Tongue (tissue), 3 donors: ENCODE measurements at places on chromosomes 5 and 9. TPM values are rescaled to one million over a fixed set of nuclear protein-coding genes. Genes with fewer than 3 reads are reported as not detected.

Gene FUT7
- total RNA-seq, result 0.10 TPM

Gene ARL14EPL
- not detected for total RNA-seq

Gene PAM
- 179 TPM for total RNA-seq

Gene MARCHF6
- 133 TPM for total RNA-seq

Gene NANS
- 40.3 TPM for total RNA-seq

Gene MSMP
- not detected for total RNA-seq

Gene NUTM2F
- total RNA-seq, result not detected

Gene LARP1
- total RNA-seq, result 70.7 TPM

Gene SETD9
- total RNA-seq, result 4.8 TPM

Gene FOXI1
- total RNA-seq, result not detected

Gene ADAMTS19
- total RNA-seq, result 49.9 TPM

Gene PHF2
- total RNA-seq, result 36.2 TPM

Gene LHX6
- total RNA-seq, result 5.4 TPM

Gene ACOT12
- not detected for total RNA-seq

Gene NMUR2
- total RNA-seq, result not detected

Gene GPX3
- total RNA-seq, result 160 TPM

Gene CCNI2
- total RNA-seq, result not detected

Gene ASPN
- total RNA-seq, result 419 TPM

Gene RGS3
- total RNA-seq, result 59.9 TPM

Gene WDR31
- 3.7 TPM for total RNA-seq

Gene LRRC19
- total RNA-seq, result not detected

Gene LRRC70
- total RNA-seq, result 10.4 TPM

Gene MYORG
- 25.2 TPM for total RNA-seq

Gene PCDHA9
- 0.10 TPM for total RNA-seq

Gene RAD50
- 48.8 TPM for total RNA-seq

Gene MEGF10
- 59.6 TPM for total RNA-seq

Gene MARCOL
- total RNA-seq, result not detected

Gene BARX1
- 15.2 TPM for total RNA-seq

Gene RAB3C
- total RNA-seq, result 0.21 TPM

Gene ZNF367
- total RNA-seq, result 15.1 TPM

Gene SLC6A3
- total RNA-seq, result 0.10 TPM

Gene C1QTNF2
- total RNA-seq, result 27.8 TPM

Gene FSTL4
- 0.51 TPM for total RNA-seq

Gene INSL4
- total RNA-seq, result not detected

Gene LRRC26
- total RNA-seq, result 18.9 TPM

Gene IFNE
- not detected for total RNA-seq

Gene LOX
- total RNA-seq, result 46.0 TPM

Gene PCDHGA12
- total RNA-seq, result 5.1 TPM

Gene MROH2B
- total RNA-seq, result not detected

Gene CYLC2
- not detected for total RNA-seq

Gene EQTN
- total RNA-seq, result 0.51 TPM

Gene IFNA2
- not detected for total RNA-seq

Gene FAM81B
- total RNA-seq, result not detected

Gene PTGDS
- total RNA-seq, result 10.2 TPM

Gene DAB2IP
- total RNA-seq, result 41.9 TPM

Gene CBY3
- not detected for total RNA-seq

Gene GHR
- total RNA-seq, result 13.4 TPM

Gene PRDM9
- not detected for total RNA-seq

Gene PCDHB16
- 4.1 TPM for total RNA-seq
